T-helper 2 cell (primary cell): ENCODE measurements at places on chromosomes 6 and 20.

DNA sequence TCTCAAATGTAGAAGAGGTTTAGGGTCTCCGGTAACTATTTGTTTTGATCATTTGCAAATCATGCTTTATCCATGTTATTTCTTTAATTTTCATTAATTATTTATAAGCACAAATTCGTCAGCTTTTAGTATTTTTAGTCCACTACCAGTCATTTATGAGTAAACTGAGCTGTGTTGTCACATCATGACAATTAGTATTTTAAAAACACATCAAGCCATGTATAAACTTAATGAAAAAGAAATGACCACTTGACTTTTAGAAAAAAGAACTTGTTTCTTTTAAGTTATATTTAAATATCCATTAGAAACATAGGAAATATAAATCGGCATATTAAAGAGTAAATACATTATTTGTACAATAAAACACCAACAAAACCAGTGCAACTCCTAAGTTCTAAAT, 2.8 kb downstream of the NKX2-4 start:
- DNase-seq: no peak

DNA sequence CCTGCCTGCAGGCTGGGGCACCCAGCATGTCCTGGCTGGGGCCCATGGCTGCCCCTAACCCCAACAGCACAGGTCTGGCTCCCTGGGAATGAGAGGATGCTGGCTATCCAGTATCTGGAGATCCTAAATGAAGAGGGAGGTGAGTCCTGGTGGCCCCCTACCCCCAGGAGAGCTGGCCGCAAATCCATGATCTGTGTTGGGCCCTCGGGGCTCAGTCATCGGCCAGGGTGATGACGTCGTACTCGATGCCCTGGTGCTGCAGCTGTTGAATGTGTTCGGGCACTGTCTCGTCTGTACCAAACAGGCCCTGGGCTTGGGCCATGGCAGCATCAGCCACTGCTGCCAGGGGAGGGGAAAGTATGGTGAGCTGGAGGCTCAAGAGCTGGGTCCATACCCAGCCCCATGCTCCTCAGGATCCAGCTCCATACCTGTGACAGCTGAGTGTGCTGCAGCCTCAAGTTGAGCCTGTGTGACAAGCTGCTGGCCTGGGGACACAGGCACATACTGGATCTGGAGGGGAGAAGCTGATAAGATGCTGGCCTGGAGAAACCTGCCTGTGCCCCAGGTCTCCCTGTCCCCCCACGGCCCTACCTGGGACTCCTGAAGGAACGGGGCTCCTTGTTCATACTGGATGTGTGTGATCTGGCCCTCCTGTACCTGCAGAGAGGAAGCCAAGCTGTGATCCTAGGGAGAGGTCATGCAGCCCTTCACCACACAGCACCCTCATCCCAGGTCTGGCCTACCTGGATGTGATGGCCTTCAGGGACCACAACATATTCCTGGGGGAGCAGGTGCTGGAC, 14.5 kb downstream of the PCIF1 start:
- DNase-seq: no peak

GRCh38 chr6:137161949-137162348, 11.5 kb downstream of the IL22RA2 start:
- no peak for DNase-seq

GRCh38 chr20:50482396-50482981, 27.7 kb upstream of the PTPN1 start:
- no peak for DNase-seq

DNA sequence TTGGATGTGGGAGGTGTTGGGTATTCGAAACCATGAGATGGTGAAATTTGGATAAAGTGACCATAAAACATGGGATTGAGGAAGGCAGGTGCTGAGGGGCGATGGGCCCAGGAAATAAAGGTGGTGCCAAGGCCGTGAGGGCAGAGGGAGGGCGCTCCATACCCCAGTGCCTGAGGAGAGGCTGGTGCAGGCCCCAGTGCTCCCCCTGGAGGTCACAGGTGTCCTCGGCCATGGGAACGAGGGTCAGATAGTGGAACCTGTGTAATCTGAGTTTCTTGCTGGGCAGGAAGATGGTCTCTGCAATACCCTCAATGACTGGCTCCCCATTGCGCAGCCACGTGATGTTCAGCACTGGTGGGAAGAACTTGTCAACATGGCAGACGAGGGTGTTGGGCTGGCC, 16.2 kb downstream of the HLA-DPB1 start:
- DNase-seq: no peak

- no peak for DNase-seq
Measured at GRCh38 chr6:44704240-44705150, 317.0 kb downstream of the CDC5L start.

DNA sequence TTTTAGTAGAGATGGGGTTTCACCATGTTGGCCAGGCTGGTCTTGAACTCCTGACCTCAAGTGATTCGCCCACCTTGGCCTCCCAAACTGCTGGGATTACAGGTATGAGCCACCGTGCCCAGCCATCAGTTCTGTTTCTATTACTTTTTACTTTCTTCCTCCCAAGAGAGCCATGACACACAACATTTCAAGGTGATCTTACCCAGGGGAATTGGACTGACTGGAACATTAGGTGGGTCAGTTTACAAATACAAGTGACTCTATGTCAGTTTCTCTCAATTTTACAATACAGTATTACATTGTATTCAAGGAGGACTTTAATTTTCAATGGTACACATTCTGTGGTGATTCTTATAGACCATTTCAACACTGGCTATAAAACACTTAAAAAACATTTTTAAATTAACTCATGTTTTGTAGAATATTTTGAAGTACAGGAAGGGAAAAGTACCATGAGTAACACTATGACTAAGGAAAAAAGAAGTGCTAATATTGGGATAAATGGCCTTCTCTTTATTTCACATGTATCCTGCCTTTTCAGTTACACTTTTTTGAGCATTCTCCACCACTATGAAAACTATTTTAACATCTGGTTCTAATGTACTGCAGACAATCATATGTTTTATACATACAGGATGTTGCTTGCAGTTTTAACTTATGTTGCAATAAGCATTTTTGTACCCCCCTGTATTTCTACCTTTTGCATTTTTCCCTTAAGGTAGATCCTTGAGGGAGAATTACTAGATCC, 8.4 kb downstream of the TPBG start:
- no peak for DNase-seq

DNA sequence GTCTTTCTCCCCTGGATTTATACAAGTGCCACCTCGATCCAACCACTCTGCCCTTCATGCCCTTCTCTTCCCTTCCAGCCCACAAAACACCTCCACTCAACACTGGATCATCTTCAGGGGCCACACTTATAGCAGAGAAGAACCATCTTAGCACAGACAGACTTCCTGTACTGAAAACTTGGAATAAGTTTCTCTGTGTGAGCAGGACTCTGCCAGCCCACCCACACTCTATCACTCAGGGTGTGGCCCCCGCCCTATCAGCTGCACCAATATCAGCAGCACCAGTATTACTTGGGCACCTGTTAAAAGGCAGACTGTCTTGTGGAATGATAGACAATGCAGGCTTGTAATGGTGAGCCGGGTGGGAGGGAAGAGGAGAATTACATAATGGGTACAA, 86.7 kb downstream of the SCML4 start:
- no peak for DNase-seq

- no peak for DNase-seq
Measured at GRCh38 chr20:32368925-32369324, 10.8 kb downstream of the ASXL1 start.

GRCh38 chr6:42128460-42129359, 13.7 kb downstream of the C6orf132 start:
- DNase-seq: no peak

DNA sequence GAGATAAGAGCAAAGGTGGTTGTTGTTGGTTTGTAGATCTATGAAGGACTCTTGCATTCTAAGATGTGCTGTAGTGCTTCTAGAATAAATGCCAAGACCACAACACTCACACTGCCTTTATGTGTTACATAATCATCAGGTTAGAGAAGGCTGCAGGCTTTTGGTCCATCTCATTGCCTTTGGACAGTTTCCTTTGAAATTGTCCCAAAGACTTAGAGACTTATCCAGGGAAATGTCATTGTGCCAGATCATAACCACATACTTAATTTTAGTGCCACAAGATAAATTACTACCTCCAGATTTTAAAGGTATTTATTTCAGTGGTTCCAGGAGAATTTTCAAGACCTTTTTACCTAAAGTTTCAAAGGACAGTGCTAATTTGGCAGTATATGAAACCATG, 666.6 kb upstream of the CITED2 start:
- no peak for DNase-seq

DNA sequence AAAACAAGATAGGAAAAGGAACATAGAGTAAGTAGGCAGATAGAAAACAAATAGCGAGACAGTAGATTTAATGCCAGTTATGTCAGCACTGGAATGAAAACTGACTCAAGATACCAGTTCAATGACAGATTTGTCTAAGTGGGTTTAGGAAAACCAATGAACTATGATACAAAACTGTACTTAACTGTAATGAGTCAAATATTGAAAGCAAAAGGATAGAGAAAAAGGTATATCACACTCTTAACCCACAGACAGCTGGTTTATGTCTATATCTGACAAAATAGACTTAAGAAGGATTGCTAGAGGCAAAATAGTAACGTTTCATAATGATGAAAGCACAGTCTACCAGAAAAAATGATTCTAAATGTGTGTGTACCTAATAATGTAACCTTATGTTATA, 38.2 kb downstream of the ATRN start:
- no peak for DNase-seq

- no peak for DNase-seq
Measured at GRCh38 chr6:24154121-24154520, 28.1 kb downstream of the NRSN1 start.

GRCh38 chr6:154359161-154359574, 2.6 kb upstream of the IPCEF1 start:
- DNase-seq: no peak

- no peak for DNase-seq
Measured at GRCh38 chr6:41736186-41736733, 852 bp upstream of the TFEB start.

- DNase-seq: peak; percentile 37
Measured at GRCh38 chr20:13231031-13231752, 10.1 kb downstream of the ISM1 start.

- DNase-seq: no peak
Measured at GRCh38 chr20:1422753-1423152, 29.9 kb upstream of the FKBP1A start.

DNA sequence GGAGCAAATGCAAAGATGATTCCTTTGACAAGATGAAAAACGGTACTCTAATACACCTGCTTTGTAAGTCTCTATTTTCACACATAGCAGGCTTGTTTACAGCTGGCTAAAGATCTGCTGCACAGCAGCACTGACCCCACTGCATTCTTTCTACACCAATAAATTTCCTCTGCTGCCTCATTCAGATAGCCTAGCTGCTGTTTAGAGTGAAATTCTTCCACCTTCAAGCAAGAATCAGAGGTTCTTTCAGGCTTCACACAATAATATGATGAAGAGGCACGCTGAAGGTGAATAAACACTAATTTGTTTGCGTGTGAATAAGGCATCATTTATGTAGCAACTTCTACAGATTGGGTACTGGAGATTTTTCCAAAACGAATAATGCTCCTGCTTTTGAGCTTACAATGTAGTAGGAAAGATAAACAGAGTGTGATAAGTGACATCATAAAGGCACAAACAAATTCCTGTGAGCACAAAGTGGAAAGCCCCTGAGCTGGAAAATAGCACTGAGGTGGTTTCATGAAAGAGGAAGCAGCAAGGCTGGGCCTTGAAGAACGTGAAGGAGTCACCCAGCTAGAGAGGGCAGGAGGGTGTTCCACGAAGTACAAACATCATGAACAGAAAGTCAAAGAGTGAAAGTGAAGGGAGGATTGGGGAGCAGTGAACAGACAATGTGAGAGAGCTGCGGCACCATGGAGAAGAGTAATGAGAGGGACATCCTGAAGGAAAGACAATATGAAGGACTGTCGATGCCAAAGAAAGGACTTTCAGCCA, 543.4 kb downstream of the CD83 start:
- DNase-seq: no peak

GRCh38 chr6:10393544-10394225, 21.2 kb downstream of the TFAP2A start:
- DNase-seq: no peak

- no peak for DNase-seq
Measured at GRCh38 chr6:7242835-7243178, 70.2 kb downstream of the SSR1 start.

- DNase-seq: no peak
Measured at GRCh38 chr20:50467718-50468356, 42.3 kb upstream of the PTPN1 start.

DNA sequence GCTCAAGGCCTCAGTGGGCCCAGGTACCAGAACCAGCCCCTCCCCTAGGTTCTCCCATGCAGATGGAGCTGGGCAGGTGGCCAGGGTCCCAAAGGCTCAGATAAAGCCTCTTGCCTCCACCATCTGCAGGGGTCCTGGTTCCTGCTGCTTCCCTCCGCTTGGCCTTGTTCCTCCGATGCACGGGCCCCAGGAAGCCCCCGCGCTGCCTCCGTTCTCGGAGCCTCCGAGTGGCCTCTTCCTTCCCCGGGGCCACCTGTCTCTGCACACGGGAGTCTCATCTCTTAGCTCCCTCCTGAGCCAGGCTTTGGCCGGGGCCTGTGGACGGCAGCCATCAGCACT, 1.9 kb upstream of the PTK6 start:
- DNase-seq: no peak

GRCh38 chr20:55095745-55096400, 620.5 kb downstream of the DOK5 start:
- no peak for DNase-seq
